ENCODE measurements at places on chromosomes 1 and 21. TPM values are rescaled to one million over a fixed set of nuclear protein-coding genes. Genes with fewer than 3 reads are reported as not detected.

Gene KPRP
- polyA plus RNA-seq: not detected

Gene CELF3
- 0.46 TPM for polyA plus RNA-seq

Gene RAB29
- polyA plus RNA-seq: 5.5 TPM

Gene TDRD5
- not detected for polyA plus RNA-seq

Gene CDCA8
- 12.0 TPM for polyA plus RNA-seq

DNA sequence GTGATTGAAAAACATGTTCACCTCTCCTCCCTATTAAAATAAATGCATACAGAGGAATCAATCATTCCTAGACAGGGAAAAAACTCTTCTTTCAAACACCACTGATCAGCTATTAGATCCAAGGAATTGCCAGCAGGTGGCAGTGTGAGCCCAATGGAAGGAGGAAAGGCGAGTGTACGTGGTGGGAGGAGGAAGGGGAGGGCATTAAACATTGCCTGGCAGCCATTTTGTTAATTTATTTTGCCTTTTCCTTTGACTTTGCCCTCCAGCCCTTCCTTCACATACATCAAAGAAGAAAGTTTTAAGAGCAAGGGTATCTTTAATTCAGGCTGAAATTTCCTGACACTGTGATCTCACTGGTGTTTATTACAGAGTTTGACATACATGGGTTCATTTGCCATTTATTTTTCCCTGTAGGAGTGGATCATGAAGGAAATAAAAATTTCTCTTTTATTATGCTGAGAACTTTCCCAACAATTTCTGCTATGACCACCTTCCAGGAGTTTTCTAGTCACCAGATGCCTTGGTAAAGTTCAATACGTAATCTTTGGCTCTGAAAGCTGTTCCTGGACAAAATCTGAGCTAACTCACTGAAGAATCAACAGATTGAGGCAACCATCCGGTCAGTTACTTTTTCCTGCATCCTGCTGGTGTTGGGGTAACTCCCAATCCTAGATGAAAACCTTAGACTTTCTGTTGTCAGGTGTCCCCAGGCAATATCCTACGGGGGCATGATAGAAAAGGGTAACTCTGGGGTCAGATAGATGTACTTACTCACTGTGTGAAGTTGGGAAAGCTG is 1.9 kb upstream of the GNAI3 start:
- peak; percentile 96 for DNase-seq

DNA sequence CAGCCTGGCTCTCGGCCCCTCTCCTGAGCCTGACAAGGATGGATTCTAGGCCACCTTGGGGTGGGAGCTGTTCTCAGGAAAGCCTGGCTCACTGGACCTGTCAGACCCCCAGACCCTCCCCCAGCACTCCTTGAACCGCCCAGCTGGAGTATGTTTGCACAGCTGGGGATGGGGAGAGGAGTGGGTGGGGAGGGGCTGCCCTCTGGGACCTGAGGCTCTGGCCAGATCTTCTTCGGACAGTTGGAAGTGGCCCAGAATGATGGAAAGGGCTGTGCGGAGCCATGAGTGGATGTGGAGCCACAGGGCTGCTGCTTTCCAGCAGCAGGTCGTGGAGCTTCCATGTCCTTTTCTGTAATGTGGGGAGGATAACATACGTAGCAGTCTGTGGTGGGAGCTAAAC is 43.0 kb upstream of the TRABD2B start:
- DNase-seq: peak; percentile 63

DNA sequence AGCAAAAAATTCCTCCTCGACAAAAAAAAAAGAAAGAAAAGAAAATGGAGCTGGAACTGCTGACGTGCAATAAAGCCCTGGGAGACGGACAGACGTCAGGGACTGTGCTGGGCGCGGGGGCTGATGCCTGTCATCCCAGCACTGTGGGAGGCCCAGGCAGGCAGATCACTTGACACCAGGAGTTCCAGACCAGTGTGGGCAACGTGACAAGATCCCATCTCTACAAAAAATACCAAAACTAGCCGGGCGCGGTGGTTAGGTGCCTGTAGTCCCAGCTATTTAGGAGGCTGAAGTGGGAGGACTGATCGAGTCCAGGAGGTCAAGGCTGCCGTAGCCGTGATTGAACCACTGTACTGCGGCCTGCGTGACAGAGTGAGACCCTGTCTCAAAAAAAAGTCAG is 3.6 kb upstream of the ANKRD65 start:
- DNase-seq: no peak

DNA sequence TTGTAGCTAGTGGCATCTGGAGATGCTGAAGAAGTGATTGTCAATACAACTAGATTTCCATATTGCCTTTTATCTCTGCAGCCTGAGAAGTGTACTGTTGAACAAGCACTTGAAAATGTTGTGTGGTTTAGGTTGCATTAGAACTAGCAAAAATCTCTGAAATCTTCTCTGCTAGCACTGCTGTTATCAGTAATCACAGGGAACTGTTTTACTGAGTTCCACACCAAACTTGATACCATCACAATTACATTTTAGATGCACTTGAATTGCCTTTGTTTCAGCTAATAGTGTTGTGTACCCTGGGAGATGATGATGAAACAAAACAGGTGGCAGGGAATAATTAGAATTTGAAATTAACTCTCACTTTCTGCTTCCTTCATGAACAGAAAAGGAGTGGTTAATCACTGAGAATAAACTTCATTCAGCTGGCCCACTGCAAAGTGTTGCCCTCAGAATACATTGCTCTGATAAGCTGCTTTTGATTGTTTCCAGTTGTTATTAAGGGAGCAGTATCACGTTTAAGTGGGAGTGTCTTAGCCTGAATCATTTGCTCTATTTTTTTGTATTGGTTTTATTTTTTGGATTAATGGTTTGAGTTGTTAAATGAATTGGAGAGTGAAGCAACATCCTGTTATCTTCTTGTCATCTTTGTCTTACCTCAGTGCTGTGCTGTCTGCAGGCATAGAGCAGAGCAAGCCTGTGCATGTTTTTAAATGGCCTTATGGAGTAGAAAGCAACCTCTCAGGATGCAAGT is 13.0 kb downstream of the FAM20B start:
- no peak for DNase-seq

GRCh38 chr1:213982672-213983492 is 4.9 kb upstream of the PROX1 start:
- peak; percentile 60 for DNase-seq

DNA sequence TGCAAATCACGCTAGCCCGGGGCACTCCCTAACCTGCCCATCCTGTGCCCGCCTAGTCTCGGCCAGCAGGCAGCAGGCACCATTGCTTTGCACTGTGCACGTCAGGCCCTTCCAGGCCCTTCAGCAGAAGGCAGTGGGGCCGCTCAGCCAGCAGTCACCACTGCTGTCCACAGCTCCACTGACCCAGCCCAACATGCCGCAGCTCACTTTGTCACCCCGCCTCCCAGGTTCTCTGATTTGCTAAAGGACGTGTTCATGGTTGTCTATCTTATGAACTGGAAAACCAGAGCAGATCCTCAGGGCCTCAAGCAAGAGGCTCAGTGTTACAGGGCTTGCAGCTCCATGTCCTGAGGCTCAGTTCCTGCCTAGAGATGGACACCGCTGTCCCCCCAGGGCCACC is 14.2 kb upstream of the SPOCD1 start:
- no peak for DNase-seq

DNA sequence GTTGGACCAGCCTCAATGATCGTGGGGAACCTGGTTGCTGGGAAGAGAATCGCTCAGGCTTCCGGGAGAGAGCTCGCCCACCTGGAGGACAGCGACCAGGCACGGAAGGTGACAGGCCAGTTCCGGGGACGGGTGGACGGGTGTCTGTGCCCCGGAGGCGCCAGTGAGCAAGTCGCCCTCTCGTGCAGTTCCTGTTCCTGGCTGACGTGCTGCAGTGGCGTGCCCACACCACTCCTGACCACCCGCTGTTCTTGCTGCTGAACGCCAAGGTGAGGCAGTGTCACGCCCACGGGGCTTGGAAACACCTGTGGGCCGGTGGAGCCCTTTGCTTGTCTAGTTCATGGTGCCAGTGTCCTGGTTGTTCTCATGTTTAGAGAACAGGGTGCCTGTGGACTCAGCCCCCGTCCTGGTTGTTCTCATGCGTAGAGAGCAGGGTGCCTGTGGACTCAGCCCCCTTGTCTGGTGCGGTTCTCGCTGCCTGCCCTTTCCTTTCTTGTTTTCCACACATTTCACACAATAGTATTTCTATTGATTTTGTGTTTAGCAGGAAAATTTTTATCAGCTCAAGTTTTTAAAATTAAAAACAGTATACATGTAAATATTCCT is 53.1 kb downstream of the S100B start:
- no peak for DNase-seq

DNA sequence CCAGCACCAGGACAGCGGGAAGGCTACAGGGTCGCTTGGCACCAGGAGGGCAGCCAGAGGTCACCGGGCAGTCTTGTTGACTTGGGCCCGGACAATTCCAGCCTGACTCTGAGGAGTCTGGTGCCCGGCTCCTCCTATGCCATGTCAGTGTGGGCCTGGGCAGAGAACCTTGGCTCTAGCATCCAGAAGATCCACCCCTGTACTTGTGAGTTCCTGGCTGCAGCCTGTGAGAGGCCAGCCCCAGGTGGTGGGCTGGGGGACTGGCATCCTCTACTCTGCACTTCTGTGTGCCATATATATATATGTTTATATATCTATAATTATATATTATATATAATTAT is 11.6 kb upstream of the PTPN7 start:
- DNase-seq: no peak

DNA sequence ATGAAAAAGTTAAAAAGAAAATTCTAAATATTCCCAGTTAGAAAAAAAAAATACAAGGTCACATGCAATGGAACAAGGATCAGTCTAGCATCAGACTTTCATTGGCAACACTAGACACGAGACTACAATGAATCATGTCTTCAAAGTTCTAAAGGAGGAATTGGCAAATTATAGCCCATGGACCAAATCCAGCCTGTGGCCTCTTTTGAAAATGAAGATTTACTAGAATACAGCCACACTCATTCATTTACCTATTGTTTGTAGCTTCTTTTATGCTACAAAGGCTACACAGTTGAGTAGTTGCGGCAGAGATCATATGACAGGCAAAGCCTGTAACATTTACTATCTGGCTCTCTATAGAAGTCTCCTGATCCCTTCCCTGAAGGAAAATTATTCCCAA is 71.4 kb downstream of the MRPL39 start:
- DNase-seq: no peak

- peak; percentile 34 for DNase-seq
These were observed 50.8 kb downstream of the HS2ST1 start for GRCh38 chr1:86965012-86965826.
